Fibroblast of the aortic adventitia (primary cell): ENCODE measurements at places on chromosomes 16 and 17. TPM values are rescaled to one million over a fixed set of nuclear protein-coding genes. Genes with fewer than 3 reads are reported as not detected.

GRCh38 chr17:19497624-19498023, 36.0 kb upstream of the SLC47A1 start:
- DNase-seq: no peak

DNA sequence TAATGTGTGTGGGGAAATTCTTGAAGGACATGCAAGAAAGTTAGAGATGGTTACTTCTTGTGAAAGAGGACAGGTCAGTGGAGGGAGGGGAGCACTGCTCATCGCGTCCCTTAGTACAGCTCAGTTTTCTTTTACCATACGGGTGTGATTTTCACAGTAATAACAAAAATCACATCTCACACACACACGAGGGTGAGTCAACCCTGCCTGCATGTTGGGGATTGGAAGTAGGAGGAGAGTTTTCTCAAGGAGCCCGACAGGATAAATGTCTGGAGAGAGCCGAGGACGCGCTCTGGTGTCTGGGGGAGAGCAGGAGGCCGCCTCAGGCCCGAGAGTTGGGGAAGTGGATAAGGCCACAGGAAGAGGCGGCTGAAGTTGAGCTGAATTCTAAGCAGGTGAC, 16.4 kb downstream of the PLCD3 start:
- DNase-seq: no peak

DNA sequence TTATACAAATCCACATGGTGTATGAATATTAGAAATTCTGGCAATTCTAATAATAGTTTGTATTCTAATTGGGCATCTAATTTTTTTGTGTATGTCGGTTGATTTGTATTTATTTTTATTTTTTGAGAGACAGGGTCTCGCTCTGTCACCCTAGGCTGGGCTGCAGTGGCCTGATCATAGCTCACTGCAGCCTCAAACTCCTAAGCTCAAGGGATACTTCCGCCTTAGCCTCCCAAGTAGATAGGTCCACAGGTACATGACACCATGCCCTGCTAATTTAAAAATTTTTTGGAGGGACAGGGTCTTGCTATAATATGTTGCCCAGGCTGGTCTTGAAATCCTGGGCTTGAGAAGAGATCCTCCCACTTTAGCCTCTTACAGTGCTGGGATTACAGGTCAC, 104.6 kb downstream of the TRIM37 start:
- no peak for DNase-seq

DNA sequence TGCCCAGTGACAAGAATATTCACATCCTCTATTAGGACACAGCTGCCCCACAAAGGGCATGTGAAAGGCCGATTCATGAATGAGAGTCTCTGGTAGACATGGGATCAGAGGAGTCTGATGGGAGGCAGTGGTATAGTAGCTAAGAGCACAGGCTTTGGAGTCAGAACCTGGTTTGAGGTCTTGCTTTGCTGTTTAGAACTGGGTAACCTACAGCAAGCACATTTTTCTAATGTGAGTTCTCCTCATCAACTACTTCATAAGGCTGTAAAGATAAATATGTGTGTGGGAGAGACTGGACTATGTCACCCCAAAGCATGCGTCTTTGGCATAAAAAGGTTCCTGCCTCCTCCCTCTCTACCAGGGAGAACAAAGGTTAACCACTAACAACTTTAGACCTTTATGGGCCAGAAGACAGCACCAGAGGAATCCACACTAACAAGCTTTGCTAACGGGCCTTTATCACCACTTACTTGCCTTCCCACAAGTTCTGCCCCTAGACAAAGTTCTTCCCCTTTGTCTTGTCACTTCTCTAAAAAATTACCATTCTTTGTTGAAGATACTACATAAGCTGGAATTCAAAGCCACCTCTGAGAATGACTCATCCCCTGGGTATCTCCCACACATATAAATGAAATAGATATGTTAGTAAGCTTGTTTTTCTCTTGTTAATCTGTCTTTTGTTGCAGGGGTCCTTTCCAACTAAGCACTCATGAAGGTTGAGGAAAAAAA, 21.1 kb downstream of the CDR2 start:
- peak; percentile 88 for DNase-seq

GRCh38 chr16:79609861-79610260, 9.3 kb upstream of the MAF start:
- no peak for DNase-seq

- peak; percentile 26 for DNase-seq
Observed at GRCh38 chr17:3710951-3711383, 12.7 kb upstream of the HASPIN start.

DNA sequence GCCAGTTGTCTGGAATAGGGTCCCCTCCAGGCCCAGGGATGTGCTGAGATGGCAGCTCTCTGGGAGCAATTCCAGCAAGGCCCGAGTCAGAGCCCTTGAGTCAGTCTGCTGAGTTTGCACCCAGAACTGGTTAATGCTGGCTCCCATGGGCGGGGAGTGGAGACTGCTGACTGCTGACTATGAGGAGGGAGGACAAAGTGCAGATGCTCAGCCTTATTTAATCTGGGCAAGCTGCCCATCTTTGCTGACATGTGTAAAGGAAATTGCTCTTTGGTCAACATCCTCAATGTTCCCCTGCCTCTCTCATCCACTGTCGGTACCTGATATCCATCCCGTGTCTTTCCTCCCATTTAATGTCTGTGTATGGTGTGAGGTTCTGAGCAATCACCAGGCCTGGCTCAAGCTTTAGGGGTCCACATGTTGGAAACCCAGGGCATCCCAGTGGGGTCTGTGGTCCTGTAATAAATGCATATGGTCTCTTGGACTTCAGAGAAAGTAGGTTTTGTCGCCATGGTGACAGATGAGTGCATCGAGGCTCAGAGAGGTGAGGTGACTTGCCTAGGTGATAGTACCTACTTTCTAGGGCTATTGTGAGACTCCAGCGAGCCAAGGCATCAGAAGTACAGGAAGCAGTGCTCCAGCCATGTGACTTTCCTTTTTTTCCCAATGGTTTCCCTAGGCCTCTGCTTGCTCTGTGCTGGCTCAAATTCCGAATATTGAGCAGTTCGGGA, 20.0 kb upstream of the RNF135 start:
- DNase-seq: peak; percentile 91

DNA sequence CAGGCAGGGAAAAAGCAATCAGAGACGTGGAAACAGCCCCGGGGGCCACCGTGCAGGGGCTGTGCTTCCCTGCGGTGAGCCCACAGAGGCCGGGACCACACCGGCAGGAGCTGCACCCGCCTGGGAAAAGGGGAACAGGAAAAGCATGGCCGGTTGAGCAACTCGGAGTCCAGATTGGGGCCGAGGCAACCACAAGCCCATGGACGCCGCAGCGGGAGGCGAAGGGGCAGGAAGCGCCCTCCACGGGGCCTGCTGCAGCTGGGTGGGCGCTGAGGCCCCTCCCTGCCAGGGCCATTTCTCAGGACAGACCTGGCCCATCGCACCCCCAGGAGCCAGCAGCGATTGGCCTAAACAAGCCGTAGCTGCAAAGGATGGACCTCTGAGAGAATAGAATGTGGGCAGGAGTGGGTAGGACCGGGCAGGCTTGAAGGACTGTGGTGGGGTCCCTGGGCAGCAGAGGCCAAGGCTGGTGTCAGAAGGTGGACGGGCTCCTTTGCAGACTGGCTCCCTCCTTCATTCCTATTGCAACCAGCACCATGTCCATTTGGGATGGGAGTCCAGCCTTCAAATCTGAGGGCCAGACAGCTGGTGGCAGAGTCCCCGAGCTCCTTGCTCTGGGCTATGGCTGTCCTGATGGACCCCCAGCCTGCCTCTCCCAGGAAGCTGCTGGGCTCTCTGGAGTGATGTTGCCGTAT, 30.4 kb downstream of the COX4I1 start:
- no peak for DNase-seq

- peak; percentile 69 for DNase-seq
Observed at GRCh38 chr16:102060-102855, 24.2 kb downstream of the MPG start.

DNA sequence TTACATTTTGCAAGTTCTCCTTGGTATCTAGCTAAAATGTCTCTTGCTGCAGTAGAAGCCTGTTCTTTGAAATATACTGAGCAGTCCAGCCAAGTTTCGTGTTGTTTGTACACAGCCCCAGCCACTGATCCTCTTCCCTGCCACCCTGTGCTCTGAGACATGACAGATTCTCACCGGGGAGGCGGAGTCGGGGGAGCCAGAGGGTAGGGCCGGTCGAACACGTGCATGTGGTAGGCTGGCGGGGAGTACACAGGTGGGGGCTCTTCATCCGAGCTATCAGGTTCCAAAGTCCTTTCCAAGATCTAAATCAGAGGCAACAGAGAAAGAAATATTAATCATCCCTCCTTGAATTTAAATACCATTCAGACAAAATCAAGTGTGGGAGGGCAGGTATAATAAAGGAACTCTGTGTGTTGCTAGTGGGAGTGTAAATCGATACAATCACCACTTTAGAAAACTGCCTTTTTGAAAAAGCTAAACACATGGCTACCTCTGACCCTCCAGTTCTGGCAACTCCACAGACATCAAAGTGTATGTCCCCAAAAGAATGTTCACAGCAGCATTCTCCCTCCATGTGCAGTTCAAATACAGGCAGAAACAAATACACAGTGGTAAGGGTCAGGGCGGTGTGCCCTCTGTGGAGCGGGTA, 29.7 kb upstream of the MRPS23 start:
- no peak for DNase-seq

DNA sequence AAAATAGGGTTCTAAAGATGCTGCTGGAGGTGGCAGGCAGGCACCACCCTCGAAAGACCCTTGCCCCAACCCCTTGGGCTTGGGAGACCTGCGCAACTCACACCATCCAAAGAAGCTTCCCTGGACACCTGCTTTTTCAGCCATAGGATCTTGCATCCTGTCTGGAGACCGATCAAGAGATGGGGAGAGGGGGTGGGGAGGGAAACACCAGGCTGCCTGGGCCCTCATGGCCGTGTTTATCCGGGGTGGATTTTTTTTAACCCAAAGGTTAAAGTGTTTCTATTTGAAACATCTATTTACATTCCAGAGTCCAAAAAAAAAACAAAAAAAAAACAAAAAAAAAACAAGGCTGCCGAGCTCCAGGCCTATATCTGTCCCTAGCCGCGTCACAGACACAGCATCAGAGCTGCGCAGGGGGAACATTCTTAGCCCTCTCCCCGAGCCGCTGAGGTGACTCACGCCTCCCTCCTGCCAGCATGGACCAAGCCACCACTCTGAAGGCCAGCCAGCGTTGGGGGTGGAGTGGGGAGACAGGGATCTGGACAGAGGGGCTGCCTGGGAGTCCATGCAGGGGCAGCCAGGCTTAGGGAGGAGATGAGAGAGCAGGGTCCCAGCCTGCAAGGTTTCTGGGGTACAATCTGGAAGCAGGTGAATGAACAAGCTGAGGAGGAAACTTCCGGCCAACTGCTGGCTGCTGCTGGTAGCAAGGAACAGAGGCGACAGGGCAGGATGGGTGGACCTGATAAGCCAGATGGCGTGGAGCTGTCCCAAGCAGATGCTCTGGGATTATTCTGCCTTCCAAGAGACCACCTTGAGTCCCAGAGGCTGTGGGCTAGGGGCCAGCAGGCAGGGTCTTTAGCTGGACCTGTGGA, 14.8 kb downstream of the HDAC5 start:
- peak; percentile 96 for DNase-seq

DNA sequence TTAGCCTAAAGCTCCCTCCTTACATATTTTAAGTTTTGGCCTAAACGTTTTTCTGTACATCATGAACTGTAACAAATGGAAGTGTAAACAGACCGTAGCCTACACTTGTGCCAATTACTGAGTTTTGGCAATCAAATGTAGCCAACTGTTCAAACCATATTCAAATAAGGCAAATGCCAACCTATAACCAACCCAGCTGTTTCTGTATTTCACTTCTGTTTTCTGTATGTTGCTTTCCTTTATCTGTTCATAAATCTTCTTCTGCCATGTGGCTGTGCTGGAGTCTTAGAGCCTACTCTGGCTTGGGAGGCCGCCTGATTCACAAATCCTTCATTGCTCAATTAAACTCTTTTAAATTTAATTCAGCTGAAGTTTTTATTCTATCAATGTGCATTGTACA, 6.9 kb upstream of the C16orf78 start:
- no peak for DNase-seq

DNA sequence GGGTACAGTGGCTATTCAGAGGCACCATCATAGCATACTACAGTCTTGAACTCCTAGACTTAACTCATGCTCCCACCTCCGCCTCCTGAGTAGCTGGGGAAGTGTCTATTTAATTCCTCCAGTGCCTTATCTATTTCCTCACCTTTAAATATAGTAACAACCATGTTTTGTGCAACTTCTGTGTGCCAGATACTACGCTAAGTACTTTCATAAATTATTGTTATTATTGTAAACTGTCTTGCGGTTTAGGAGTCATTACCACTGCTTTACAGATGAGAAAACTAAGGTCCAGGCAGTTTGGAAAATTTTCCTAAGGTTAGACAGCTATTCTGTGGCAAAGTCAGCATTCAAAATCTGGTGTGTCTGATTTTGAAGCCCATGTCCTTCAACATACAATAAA, 359.1 kb upstream of the XYLT1 start:
- DNase-seq: no peak

DNA sequence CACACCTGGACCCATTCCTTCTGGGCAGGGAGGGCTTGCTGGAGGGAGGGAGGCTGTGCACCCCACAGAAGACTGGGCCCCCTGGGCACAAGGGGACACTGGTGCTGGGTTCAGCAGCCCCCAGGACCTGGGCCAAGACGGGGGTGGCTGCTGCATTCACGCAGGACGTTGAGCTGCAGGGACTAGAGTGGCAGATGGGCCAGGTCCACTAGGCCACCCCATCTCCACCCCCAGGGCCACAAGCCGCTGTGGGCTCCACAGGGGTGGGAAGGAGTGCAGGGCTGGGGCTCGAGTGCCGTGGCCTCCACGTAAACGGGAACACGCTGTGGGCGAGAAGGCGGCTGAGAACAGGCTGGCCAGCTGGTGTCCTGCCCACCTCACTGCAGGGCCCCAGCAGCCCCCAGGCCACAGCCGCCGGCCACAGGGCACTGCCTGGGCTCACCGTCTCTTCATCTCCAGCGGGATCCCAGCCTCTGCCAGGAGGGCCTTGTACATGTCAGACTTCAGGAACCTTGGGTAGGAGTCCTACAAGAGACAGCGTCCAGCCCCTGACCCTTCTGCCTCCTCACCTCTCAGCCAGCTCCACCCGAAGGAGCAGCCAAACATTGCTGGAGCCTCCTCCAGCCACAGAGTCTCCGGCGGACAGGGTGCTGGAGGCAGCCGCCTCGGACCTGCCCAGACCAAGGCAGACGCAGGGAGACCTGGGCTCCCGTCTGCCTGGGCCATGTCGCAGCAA, 6.5 kb downstream of the RGS11 start:
- DNase-seq: no peak

GRCh38 chr16:82195917-82196494, 26.0 kb upstream of the MPHOSPH6 start:
- DNase-seq: peak; percentile 76

The ACE gene
- 16.9 and 24.3 TPM in 2 replicates for total RNA-seq

The KRT24 gene
- not detected in 2 replicates for total RNA-seq

The PRR15L gene
- total RNA-seq: not detected in 2 replicates

The KCNJ2 gene
- total RNA-seq: 1.4 and 12.7 TPM in 2 replicates

The NATD1 gene
- total RNA-seq: 3.1 and 4.4 TPM in 2 replicates

The ABCC11 gene
- total RNA-seq: 0.09 and 2.0 TPM in 2 replicates

The HS3ST3A1 gene
- total RNA-seq: 8.3 and 9.2 TPM in 2 replicates

The PRAC1 gene
- total RNA-seq: not detected in 2 replicates

The DPEP2 gene
- total RNA-seq: not detected in 2 replicates

The LHX1 gene
- total RNA-seq: 0.49 TPM in 1 of 2 replicates, not detected in the other

The VWA3A gene
- 0.18 TPM in 1 of 2 replicates, not detected in the other for total RNA-seq

The MGAT5B gene
- total RNA-seq: 0.18 and 0.74 TPM in 2 replicates

The KRT15 gene
- 0.63 TPM in 1 of 2 replicates, not detected in the other for total RNA-seq

The EIF3C gene
- 93.4 and 1,370 TPM in 2 replicates for total RNA-seq

The KCNJ18 gene
- not detected in 2 replicates for total RNA-seq

The LRRC59 gene
- 60.3 and 126 TPM in 2 replicates for total RNA-seq

The PPP1R27 gene
- not detected in 2 replicates for total RNA-seq

The KRTAP9-2 gene
- total RNA-seq: not detected in 2 replicates

The TBX6 gene
- 0.09 and 0.16 TPM in 2 replicates for total RNA-seq
